ENCODE measurements at places on chromosomes 6 and 20.

- no peak for DNase-seq
These were observed 260.1 kb upstream of the ARID1B start for GRCh38 chr6:156517088-156517487.

DNA sequence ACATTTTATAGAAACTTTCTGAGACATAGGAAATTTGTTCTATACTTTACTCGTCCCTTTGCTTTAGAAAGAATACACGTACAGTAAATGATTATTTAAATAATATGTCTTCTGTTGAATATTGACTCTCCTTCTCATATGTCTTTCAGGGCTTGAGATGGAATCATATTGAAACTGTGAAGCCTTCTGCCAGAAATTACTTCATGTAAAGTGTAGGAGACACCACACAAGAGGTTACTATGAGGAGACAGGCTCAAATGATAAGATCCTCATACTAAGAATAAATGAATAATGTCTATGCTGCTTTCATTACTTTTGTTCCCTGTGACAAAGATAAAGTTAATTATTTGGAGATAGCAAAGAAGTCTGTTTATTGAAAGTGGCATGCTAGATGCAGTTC is 1240.3 kb upstream of the MAP3K7 start:
- no peak for DNase-seq

DNA sequence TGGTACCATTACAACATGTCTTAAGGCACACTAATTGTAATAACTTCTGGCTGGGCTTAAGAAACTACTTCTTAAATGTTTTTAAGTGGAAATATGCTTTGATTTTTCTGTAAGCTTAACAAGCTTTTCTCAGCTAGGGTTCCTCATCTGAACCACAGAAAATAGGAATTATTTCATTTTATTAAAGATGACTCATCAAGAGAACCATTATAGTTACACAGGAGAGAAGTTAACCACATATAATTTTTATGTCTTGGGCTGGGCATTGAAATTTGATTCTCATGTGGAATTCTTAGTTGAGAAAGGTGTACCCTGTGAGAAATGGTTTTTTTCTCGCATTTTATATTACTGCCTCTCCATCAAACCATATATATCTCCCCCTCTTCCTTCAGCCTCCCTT is 75.1 kb downstream of the QKI start:
- DNase-seq: no peak

GRCh38 chr6:158870649-158870957 is 51.4 kb upstream of the EZR start:
- DNase-seq: no peak

DNA sequence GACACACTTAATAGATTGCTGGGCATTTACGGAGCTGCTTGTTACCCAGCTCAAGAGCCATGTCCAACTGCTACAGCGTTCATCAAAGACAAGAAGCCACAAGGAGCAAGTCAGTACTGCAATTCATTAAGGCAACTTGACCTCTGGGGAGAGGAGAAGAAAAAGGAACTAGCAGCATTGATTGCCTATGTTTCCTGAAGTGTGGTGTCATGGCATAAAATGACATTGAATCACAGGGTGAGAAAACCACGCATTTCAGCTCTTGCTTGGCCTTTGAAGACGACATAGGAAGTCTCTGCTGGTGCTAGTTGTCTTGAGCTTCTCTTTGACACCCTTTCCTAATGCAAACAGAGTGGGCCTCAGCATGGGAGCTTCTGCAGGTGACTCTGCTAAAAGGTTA is 139.1 kb downstream of the CDH26 start:
- DNase-seq: no peak

DNA sequence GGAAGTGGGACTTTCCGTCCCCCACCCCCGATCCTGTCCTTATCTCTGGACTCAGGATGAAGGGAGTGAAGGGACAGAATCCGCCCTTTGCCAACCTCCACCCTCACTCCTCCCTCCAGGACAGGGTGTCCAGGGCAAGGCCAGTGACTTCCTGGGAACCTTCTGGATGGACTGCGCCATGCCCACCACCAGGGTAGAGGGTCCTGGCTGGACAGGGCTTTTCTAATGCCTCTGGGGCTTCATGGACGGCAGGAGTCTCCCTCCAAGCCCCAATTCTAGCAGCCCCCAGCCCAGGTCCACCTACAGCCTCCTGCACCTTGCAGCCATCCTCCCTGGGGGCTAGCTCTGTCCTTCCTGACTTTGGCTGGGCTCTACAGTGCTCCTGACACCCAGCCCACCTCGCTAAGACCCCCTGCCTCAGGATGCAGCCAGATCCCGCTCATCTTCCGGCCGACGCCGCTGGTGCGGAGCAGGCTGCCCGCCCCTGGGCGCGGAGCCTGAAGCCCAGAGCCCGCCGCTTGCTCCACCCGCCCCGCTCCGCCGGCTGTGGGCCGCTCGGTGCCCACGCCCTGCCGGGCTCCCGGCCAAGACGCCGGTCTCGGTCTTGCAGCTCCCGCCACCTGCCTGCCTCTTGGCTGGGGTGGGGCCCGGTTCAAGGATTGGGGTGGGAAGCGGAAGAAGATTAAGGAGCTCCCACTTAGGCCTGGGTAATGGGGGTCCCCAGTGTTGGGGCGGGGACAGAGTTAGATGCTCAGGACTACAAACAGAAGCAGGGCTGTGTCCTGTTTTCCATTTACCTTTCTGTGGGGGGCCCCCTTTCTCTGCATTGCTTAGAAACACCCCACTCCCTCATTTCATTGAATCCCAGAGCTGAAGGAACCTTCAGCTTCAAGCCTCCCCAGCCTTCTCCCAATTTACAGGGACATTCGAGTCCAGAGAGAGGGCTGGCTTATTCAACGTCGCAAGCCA is 72.8 kb downstream of the MDGA1 start:
- DNase-seq: no peak

DNA sequence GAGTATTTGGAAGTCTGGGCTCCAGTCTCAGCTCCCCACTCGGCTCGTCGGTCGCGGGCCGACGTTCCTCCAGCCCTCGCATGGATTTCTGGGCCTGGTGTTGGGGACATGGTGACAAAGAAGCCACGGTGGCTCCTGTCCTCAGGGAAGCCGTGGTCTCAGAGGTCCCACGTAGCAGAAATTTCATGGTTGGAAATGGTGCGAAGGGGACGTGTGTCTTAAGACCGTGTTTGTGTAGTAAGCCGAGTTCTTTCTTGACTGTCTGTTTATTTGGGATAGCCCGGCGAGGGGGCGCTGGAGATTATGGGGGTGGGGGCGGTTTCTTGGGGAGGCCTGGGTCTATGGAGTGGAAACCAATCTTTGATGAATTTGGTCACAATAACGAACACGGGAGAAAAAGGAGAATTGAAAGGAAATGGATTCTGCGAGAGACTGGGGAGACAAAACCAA is 23.5 kb upstream of the MAP3K7 start:
- DNase-seq: no peak

DNA sequence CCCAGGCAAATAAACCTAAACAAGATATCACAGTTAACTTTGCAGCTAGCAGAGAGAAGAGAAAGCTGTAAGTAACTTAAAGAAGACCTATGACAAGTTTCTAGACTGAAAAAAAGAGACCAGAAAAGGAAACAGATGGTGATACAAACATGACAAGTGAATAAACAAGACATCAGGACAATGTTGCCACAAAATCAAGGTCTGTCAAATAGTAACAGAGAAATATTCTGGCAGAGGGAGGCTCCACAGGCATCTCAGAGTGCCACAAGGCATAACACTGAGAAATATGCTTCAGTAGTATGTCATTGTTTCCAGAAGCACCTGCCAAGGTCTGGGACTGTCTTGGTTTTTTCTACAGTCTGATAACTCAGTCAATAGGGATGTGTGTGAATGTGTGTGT is 332.2 kb downstream of the KHDRBS2 start:
- DNase-seq: no peak

GRCh38 chr6:6742535-6742934 is 154.0 kb downstream of the LY86 start:
- no peak for DNase-seq

- DNase-seq: no peak
These were observed 259.3 kb downstream of the TFAP2B start for GRCh38 chr6:51077821-51078518.

DNA sequence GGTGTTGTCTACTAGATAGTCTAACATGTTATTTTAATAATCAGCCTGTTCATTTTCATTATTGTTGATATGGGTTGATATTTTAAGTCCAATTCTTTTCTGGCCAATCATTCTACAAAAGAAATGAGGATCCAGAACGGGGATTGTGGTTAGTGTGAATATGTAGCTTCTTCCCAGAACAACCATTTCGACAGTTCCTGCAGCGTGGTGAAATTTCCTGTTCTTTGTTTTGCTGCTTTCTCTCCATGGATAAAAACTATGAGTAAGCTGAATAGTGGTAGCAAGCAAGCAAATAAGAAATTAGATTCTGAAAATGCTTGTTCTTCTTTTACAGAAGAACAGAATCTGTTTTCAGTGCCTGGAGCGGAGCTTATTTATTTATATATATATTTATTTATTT is 65.5 kb upstream of the F13A1 start:
- DNase-seq: no peak

DNA sequence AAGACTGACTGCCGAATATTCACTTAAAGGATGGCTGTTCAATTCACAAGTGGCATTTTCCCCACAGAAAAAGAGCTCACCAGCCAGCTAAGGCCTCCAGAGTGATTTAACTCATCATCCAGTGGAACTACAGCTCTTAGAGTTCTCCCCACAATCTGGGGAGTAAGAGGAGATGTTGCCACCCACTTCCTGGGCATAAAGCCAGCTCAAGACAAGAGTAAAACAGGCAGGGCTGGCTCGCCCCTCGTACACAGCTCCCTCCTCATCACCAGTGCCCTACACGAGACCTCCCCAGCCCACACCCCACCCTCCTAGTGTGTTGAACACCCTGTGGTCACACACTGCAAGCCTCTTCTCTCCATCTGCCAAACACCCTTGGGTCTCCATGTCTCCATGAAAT is 47.2 kb upstream of the IPCEF1 start:
- no peak for DNase-seq

DNA sequence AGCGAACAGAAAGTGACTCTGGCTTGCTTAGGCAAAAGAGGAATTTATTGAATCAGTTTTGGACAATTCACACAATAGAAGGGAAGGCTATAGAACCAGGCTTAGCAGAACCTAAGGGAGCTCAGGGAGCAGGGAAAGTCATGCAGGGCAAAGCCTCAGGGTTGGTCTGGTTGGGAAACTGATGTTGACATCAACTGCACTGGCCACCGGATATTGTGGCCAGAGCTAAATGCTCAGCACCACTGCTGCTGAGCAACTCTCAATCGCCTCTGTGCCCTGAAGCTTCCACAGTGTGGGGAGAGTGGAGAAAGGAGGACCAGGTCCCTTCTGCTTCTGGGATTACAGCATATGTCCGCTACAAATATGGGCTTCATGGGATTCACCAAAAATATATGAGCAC is 93.3 kb upstream of the GCM1 start:
- DNase-seq: no peak

DNA sequence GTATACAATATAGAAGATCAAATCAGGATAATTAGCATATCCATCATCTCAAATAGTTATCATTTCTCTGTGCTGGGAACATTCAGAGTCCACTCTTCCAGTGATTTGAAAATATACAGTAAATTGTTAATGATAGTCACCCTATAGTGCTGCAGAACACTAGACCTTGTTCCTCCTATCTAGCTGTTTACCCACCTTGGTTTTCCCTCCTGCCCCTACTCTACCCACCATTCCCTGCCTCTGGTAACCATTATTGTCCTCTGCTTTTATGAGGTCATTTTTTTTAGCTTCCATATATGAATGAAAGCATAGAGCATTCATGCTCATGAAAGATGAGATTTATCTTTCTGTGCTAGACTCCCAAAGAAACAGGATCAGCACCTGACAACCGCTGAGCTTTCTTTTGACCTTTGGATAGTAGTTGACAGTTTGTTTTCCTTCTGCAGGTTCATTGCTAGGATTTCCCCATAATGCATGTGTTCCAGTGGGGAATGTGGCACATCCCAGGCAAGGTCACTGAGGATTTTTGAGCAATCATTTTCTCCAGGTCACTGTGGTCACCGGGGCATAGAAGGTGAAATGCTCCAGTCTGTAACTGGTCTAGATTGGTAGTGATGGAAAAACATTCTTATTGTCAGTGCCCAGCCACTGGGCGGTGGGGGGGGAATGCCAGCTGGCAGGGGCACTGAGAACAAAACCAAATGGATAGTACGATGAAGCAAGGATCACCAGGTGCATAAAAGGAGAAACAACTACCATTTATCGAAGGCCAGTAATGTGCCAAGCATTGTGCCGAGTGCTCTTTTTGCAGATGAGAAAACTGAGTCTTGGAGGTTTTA is 33.6 kb upstream of the BCAS1 start:
- DNase-seq: no peak
